Upper lobe of right lung (tissue), 1 donor: ENCODE measurements at places on chromosomes 1 and 21. TPM values are rescaled to one million over a fixed set of nuclear protein-coding genes. Genes with fewer than 3 reads are reported as not detected.

GRCh38 chr1:150389650-150390049 lies 25.7 kb downstream of the RPRD2 start:
- DNase-seq, result no peak
- peaks cover 15% of the 10 kb centered on the region for H3K4me1 ChIP-seq
- H3K27me3 ChIP-seq, result no peaks in the 10 kb centered on the region
- no peak overlapping the region for H3K4me3 ChIP-seq

- H3K27me3 ChIP-seq, result no peaks in the 10 kb centered on the region
- H3K4me1 ChIP-seq, result no peaks in the 10 kb centered on the region
- H3K36me3 ChIP-seq, result no peaks in the 10 kb centered on the region
- H3K4me3 ChIP-seq, result no peak overlapping the region
- no peak overlapping the region for H3K27ac ChIP-seq
Measured at GRCh38 chr1:234665975-234666605, 56.1 kb upstream of the IRF2BP2 start.

GRCh38 chr1:239219679-239220078 lies 166.7 kb upstream of the CHRM3 start:
- no peak for DNase-seq
- H3K27ac ChIP-seq, result no peak overlapping the region
- H3K4me1 ChIP-seq, result no peaks in the 10 kb centered on the region
- no peak overlapping the region for H3K4me3 ChIP-seq
- no peaks in the 10 kb centered on the region for H3K36me3 ChIP-seq
- no peaks in the 10 kb centered on the region for H3K27me3 ChIP-seq

GRCh38 chr1:157844089-157844830 lies 2.7 kb upstream of the CD5L start:
- H3K4me3 ChIP-seq, result no peak overlapping the region
- no peak for DNase-seq
- no peaks in the 10 kb centered on the region for H3K27me3 ChIP-seq
- H3K36me3 ChIP-seq, result no peaks in the 10 kb centered on the region

DNA sequence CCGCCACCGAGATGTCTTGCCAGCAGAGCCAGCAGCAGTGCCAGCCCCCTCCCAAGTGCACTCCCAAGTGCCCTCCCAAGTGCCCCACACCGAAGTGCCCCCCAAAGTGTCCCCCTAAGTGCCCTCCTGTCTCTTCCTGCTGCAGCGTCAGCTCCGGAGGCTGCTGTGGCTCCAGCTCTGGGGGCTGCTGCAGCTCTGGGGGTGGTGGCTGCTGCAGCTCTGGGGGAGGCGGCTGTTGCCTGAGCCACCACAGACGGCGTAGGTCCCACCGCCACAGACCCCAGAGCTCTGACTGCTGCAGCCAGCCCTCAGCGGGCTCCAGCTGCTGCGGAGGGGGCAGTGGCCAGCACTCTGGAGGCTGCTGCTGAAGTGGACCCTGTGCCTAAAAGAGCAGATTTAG lies 1.4 kb downstream of the LCE1F start:
- no peaks in the 10 kb centered on the region for H3K27me3 ChIP-seq
- no peaks in the 10 kb centered on the region for H3K36me3 ChIP-seq
- H3K4me1 ChIP-seq, result no peaks in the 10 kb centered on the region
- no peak for DNase-seq

- H3K4me3 ChIP-seq, result peak overlapping the region; percentile 49
- peaks cover 33% of the 10 kb centered on the region for H3K4me1 ChIP-seq
- no peaks in the 10 kb centered on the region for H3K36me3 ChIP-seq
- peak overlapping the region; percentile 81 for H3K27ac ChIP-seq
- no peaks in the 10 kb centered on the region for H3K27me3 ChIP-seq
Measured at GRCh38 chr21:35048183-35048601, 910 bp downstream of the RUNX1 start.

- H3K27me3 ChIP-seq, result no peaks in the 10 kb centered on the region
- no peak overlapping the region for H3K4me3 ChIP-seq
- DNase-seq, result no peak
- H3K27ac ChIP-seq, result no peak overlapping the region
- no peaks in the 10 kb centered on the region for H3K4me1 ChIP-seq
Measured at GRCh38 chr1:197976368-197976767, 59.2 kb downstream of the LHX9 start.

- no peaks in the 10 kb centered on the region for H3K27me3 ChIP-seq
- H3K4me1 ChIP-seq, result no peaks in the 10 kb centered on the region
- no peak overlapping the region for H3K27ac ChIP-seq
- H3K4me3 ChIP-seq, result no peak overlapping the region
- DNase-seq, result no peak
- H3K36me3 ChIP-seq, result no peaks in the 10 kb centered on the region
Measured at GRCh38 chr1:22888320-22889075, 84.2 kb downstream of the LACTBL1 start.

DNA sequence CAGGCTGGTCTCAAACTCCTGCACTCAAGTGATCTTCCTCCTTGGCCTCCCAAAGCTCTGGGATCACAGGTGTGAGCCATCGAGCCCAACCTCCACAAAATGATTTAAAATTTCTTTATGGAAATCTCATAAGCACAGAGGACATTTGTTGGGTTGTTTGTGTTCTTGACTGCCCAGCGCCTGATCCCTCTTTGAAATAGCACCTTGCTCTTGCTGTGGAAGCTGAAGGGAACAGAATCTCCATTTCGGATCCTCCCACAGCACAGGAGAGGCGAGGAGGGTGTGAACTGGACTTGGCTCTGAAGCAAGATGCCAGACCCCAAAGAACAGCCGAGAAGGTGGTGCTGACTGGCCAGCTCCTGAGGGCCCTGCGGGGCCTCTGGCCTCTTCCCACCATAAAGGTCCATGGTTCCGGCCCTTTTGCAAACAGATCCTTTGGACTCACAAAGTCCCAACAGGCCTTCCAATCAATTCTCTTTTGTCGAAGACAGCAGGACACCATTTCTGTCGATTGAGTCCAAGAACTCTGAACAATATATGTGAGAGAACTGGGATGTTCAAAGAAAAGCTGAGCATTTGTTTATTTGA lies 45.6 kb upstream of the COA6 start:
- no peaks in the 10 kb centered on the region for H3K36me3 ChIP-seq
- H3K27ac ChIP-seq, result no peak overlapping the region
- no peak for DNase-seq

- DNase-seq, result no peak
- no peak overlapping the region for H3K4me3 ChIP-seq
- H3K27me3 ChIP-seq, result no peaks in the 10 kb centered on the region
- H3K27ac ChIP-seq, result no peak overlapping the region
- peaks cover 12% of the 10 kb centered on the region for H3K36me3 ChIP-seq
Measured at GRCh38 chr1:61089338-61089737, 7.0 kb downstream of the NFIA start.

- no peak overlapping the region for H3K4me3 ChIP-seq
- H3K27ac ChIP-seq, result no peak overlapping the region
- no peaks in the 10 kb centered on the region for H3K4me1 ChIP-seq
- no peak for DNase-seq
- no peaks in the 10 kb centered on the region for H3K27me3 ChIP-seq
Measured at GRCh38 chr1:94193128-94193527, 44.3 kb downstream of the ARHGAP29 start.

- no peaks in the 10 kb centered on the region for H3K27me3 ChIP-seq
- H3K36me3 ChIP-seq, result no peaks in the 10 kb centered on the region
- H3K27ac ChIP-seq, result no peak overlapping the region
- no peak for DNase-seq
Measured at GRCh38 chr21:32203877-32204480, 74.9 kb downstream of the MIS18A start.

GRCh38 chr1:182149411-182149965 lies 88.0 kb upstream of the ZNF648 start:
- no peak for DNase-seq
- peaks cover 35% of the 10 kb centered on the region for H3K4me1 ChIP-seq
- no peaks in the 10 kb centered on the region for H3K27me3 ChIP-seq
- no peak overlapping the region for H3K4me3 ChIP-seq
- H3K36me3 ChIP-seq, result no peaks in the 10 kb centered on the region

DNA sequence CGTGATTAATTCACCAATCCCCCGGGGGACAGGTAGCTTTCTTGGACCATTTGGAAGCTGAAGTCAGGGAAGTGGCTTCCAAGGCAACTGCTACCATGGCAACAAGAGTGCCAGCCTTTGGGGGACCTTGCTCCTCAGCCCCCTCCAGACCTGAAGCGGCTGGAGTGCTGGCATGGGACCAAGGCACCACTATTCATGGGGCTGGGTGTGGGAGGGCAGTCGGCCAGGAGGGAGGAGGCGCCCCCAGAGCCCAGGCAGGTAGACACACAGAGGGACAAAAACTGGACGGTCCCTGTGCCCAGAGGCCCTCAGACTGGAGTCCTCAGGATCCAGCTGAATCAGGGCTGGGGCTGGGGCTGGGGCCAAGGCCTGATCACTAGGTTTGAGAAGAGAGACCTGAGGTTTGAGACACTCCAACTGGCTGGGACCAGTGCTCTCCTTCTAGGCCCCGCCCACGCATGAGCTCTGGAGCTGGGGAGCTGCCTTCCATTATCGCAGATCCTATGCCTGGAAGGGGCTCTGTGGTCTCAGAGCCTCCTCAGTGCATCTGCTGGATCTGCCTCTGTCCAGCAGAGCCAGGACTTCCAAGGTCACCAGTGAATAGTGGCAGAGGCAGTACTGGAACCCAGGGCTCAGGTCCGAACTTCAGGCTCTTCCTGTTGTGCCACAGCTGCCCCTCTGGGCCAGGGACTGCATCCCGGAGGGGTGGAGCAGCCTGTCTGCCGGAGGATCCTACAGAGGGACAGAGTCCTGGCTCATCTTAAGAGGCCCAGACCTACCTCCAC lies 3.3 kb upstream of the KNCN start:
- no peaks in the 10 kb centered on the region for H3K27me3 ChIP-seq
- no peak overlapping the region for H3K27ac ChIP-seq
- peaks cover 19% of the 10 kb centered on the region for H3K36me3 ChIP-seq
- no peak overlapping the region for H3K4me3 ChIP-seq
- DNase-seq, result peak; percentile 56

- no peak for DNase-seq
- H3K36me3 ChIP-seq, result no peaks in the 10 kb centered on the region
- no peak overlapping the region for H3K27ac ChIP-seq
- H3K4me1 ChIP-seq, result no peaks in the 10 kb centered on the region
Measured at GRCh38 chr1:145730900-145731299, 11.6 kb downstream of the CD160 start.

DNA sequence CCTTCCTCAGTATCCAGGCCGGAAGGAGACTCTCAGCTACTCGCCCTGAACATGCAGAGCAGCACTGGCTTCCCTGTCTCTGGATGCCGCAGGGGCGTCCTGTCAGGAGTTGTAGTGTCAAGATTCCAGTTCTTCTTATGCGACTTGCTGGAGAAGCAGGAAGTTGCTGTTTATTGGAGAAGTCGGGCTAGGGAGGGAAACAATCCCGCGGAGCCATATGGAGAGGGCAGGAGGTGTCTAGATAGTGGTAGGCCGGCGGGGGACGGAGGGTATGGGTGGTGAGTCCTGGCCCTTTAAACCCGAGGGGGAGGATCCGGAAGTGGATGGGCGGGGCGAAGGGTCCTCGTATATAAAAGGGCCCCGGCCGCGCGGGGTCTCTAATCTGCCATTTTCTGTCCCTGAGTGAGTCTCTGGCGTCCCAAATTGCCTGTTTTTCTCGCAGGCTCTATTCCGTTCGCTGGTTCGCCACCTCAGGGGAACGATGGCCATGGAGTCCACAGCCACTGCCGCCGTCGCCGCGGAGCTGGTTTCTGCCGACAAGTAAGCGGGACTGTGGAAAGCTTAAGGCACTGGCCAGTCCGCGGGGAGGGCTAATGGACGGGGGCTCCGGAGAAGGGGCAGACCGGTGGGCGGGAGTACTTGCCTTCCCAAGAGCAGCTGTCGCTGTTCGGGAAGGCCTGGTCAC lies at the start of gene NASP:
Gene NASP (plus strand): TSS at position 376 of the 685 bp plus-strand sequence. CDS start 106 bp downstream, at position 482.
- peak; percentile 93 for DNase-seq
- no peaks in the 10 kb centered on the region for H3K36me3 ChIP-seq
- H3K27ac ChIP-seq, result peak within 1 kb of the TSS; percentile 93
- peak within 1 kb of the TSS; percentile 100 for H3K4me3 ChIP-seq

GRCh38 chr1:94708299-94708685 lies 111.9 kb upstream of the SLC44A3 start:
- H3K36me3 ChIP-seq, result no peaks in the 10 kb centered on the region
- no peak for DNase-seq
- no peak overlapping the region for H3K27ac ChIP-seq
- no peaks in the 10 kb centered on the region for H3K4me1 ChIP-seq
- no peak overlapping the region for H3K4me3 ChIP-seq
- H3K27me3 ChIP-seq, result no peaks in the 10 kb centered on the region

GRCh38 chr21:41765973-41766882 lies 624 bp downstream of the RIPK4 start:
- peak overlapping the region; percentile 58 for H3K4me3 ChIP-seq
- H3K27ac ChIP-seq, result peak overlapping the region; percentile 80
- H3K4me1 ChIP-seq, result peaks cover 35% of the 10 kb centered on the region
- no peak for DNase-seq
- H3K27me3 ChIP-seq, result peaks cover 75% of the 10 kb centered on the region

- H3K4me1 ChIP-seq, result no peaks in the 10 kb centered on the region
- no peak for DNase-seq
- no peak overlapping the region for H3K27ac ChIP-seq
- H3K36me3 ChIP-seq, result no peaks in the 10 kb centered on the region
- H3K27me3 ChIP-seq, result no peaks in the 10 kb centered on the region
- H3K4me3 ChIP-seq, result no peak overlapping the region
Measured at GRCh38 chr1:231203259-231204057, 37.6 kb upstream of the GNPAT start.

DNA sequence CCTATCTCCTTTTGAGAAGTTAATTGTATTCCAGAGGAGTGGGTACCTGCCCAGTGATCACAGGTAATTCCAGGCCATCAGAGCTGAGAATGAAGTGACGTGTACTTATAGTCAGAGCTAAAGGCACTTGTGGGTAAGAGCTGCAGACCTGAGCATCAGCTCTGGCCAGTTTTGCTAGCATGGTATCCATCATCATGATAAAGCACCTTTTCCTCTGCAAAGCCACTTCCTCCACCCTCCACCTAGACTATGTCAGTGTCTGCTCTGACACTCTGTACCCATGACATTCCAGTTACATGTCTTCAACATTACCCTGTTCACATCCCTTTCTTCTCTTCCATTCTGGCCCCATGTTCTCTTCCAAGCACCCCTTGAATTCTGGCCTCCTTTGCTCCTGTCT lies 157.3 kb downstream of the GRIK3 start:
- DNase-seq, result no peak
- H3K4me3 ChIP-seq, result no peak overlapping the region
- no peaks in the 10 kb centered on the region for H3K4me1 ChIP-seq
- no peaks in the 10 kb centered on the region for H3K36me3 ChIP-seq
- H3K27me3 ChIP-seq, result no peaks in the 10 kb centered on the region
- H3K27ac ChIP-seq, result no peak overlapping the region

The ILDR2 gene
- 0.98 TPM for total RNA-seq

The FHL3 gene
- 22.4 TPM for total RNA-seq

The SLC39A1 gene
- 120 TPM for total RNA-seq

The PATJ gene
- total RNA-seq, result 56.2 TPM

The TFF2 gene
- total RNA-seq, result not detected

The PSMB2 gene
- total RNA-seq, result 44.1 TPM
